Suprapubic skin (tissue), 4 donors: ENCODE measurements at places on chromosomes 1 and 21. TPM values are rescaled to one million over a fixed set of nuclear protein-coding genes. Genes with fewer than 3 reads are reported as not detected.

DNA sequence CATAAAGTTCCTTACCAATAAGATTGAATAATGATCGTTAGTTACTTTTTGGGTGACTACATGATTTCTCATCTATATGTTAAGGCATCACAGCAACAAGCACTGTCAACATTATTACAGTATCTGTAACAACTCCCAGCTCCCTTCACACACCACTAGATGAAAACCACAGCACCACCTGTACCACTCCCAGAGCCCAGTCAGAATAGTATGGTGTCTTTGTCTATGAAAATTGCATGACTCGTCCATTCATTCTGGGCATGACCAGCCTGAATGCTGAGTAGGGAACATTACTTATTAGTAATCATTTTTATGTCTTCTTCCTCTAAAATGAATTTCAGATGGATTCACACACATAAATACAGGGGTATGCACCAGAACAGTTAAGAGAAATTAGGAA lies 7.0 kb downstream of the OLFML2B start:
- DNase-seq = no peak

DNA sequence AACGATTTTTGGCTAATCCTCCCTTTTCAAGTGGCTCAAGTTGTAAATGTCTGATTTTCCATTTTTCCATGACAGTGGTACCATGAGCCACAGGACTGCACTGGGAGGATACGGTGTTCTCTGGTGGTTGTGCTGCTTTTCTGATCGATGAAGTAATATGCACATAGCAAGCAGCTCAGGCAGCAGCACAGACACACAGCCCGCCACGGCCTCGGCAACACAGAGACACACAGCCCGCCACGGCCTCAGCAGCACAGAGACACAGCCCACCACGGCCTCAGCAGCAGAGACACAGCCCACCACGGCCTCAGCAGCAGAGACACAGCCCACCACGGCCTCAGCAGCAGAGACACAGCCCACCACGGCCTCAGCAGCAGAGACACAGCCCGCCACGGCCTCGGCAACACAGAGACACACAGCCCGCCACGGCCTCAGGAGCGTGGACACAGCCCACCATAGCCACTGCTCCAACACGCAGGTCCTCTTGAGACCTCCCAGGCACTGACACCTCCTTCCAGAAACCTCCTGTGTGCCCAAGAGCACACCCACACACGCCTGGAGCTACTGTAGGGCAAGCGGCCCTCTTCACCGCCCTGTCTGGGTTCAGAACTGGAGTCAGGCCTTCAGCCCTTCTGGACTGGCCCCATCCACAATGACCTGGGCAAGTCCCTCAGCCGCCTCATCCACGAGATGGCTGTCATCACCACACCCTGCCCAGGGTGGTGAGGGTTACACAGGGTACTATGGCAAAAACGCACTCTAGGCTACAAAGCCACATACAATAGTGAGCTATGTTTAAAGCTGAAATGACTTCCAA lies 10.4 kb downstream of the PTTG1IP start:
- no peak for DNase-seq

S100PBP gene
- total RNA-seq = 9.1 TPM

DNA sequence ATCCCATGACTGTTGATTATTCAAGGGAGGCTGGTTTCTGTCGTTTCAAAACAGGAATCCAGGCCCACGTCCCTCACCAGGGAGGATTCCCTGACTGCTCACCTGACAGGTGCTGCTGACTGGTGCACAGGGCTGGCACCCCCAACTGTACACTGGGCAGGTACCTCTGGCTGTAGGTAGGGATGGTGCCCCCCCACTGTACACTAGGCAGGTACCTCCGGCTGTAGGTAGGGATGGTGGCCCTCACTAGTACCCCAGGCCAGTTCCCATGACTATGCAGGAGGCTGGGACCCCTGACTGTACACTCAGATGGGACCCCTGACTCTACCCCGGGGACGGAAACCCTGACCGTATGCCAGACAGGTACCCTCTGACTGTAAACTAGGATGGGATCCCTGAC lies 33.6 kb upstream of the PDE9A start:
- peak; percentile 64 for DNase-seq

CELF3 gene
- total RNA-seq = not detected

RALGPS2 gene
- 30.3 TPM for total RNA-seq

A3GALT2 gene
- not detected for total RNA-seq

F11R gene
- 112 TPM for total RNA-seq

DNA sequence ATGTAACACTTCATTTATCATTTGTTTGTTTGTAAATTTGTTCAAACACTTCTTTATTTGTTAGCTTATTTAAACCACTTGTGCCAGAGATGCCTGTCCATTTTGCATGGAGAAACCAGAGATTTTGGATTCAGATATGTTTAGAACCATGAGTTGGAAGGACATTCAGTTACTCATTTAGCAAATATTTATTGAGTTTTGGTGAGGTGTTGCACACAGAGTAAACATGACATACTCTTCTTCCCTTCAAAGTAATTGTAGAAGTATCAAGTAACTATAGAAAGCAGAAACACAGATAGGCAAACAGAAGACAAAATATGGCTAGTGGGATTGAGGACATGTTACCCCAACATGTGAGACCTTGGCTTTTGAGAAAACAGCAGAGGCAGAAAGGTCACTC lies 136.8 kb upstream of the USP25 start:
- DNase-seq = no peak

ENAH gene
- 43.9 TPM for total RNA-seq

GRCh38 chr1:156717351-156717750 lies 10.9 kb upstream of the METTL25B start:
- no peak for DNase-seq

- peak; percentile 71 for DNase-seq
These were observed 92.3 kb upstream of the CD34 start for GRCh38 chr1:208003241-208003640.

GRCh38 chr1:153916297-153916696 lies 6.5 kb downstream of the GATAD2B start:
- DNase-seq = no peak

DNA sequence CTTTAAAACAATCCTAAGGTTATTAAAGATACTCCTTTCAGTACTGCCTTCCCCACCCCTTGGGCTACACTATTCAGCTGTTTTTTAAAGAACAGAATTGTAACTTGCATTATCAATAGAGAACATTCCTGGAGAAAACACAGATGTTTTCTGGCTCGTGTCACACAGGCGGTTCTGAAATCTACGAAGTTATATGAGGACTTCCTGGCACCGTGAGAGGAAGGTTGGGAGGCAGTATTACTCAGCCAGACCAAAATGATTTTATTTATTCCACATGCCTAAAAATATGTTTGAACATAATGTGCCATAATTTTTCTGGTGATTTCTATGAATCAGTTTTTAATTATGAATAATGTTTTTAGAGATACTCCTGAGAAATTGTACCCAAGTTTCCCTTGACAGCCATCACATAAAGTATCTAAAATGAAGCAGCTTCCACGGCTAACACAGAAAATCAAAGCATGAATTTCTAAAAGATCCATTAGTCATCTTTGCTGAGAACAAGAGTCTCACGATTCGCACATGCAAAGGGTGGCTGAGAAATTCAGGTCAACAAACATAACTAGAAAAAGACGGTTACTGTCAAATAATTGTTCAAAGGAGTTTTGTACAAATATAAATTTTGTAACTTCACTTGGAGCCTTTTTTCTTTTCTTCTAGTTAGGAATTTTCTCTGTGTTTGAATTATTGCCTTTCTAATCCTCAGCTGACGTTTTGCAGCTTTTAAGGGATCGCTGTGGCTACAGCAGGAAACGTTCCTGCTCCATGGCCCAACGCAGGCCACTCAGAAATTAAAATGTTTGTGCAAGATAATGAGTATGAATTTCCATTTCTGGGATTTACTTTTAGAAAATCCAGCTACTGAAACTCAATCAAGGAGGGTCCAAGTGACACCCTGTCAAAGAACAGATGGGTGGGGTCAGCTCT lies 8.0 kb upstream of the SIM2 start:
- DNase-seq = no peak

DNA sequence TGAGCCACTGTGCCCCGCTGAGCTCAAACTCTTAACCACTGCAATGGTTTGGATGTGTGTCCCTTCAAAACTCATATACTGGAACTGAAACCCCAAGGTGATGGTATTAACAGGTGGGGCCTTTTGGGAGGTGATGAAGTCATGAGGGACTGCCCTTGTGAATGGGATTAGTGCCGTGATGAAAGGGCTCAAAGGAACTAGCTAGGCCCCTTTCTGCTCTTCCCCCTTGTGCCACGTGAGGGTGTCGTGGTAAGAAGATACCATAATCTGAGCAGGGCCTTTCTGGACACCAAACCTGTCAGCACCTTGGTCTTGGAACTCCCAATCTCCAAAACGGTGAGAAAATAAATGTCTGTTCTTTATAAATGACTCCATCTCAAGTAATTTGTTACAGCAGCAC lies 45.5 kb upstream of the SPOCD1 start:
- DNase-seq = no peak

LAMB3 gene
- 74.2 TPM for total RNA-seq

GRCh38 chr1:33234588-33234990 lies 21.7 kb upstream of the ZNF362 start:
- peak; percentile 35 for DNase-seq

CLEC20A gene
- total RNA-seq = not detected

DNA sequence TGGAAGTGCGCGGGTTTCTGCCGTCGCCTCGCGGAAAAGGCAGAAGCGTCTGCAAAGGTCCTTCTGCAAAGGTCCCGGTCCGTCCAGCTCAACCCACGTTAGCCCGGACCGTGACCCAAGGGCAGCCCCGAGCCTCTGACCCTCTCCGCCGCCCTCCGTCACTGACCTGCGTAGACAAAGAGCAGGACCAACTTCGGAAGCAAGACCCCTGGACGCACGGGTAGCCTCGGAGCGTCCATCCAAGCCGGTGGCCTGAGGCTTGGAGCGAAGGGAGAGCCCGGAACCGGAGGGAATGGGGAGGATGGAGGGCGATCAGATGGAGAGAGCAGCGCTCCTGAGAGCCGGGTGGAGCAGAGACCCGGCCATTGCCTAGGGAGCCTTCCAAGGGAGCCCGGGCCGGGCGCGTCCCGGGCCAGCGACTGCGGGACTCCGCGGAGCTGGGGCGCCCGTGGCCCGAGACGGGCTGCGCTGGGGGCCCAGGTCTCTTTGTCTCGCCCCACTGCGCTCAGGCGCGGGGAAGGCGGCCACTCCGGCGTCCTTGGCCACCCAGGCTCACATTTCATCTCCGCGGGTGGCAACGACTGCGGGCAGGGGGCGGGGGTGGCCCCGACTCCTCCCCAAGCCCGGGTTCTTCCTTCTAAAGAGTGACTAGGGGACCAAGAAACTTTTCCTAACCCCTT lies at the start of gene CYYR1:
Gene CYYR1 (minus strand): TSS at position 585 of the 680 bp plus-strand sequence. CDS start 346 bp downstream, at position 239.
- DNase-seq = no peak

DNA sequence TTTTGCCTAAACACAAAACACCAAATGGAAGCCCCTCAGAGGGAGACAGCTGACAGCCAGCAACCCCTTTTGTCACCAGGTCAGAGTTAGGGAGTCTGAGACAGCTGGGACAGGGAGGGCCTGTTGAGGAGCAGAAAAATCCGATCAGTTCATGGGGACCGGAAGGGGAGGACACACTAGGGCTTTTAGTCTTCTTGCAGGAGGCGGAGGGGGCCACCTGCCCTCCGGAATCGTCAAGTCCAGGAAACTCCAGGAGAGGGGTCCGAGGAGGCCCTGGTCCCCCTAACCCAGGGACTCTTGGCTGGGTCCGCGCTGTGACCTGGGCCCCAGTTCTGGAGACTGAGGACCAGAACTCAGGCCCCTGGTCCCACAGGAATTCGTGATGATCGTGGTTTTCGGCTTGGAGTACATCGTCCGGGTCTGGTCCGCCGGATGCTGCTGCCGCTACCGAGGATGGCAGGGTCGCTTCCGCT lies 34.2 kb downstream of the KCNQ4 start:
- DNase-seq = no peak

GRCh38 chr1:183632964-183633363 lies 2.6 kb downstream of the ARPC5 start:
- DNase-seq = no peak

GRCh38 chr1:224735159-224735558 lies 119.0 kb downstream of the CNIH3 start:
- DNase-seq = no peak

MAP10 gene
- 0.73 TPM for total RNA-seq

GRCh38 chr1:38891753-38892152 lies 10.4 kb upstream of the GJA9 start:
- DNase-seq = no peak

DNA sequence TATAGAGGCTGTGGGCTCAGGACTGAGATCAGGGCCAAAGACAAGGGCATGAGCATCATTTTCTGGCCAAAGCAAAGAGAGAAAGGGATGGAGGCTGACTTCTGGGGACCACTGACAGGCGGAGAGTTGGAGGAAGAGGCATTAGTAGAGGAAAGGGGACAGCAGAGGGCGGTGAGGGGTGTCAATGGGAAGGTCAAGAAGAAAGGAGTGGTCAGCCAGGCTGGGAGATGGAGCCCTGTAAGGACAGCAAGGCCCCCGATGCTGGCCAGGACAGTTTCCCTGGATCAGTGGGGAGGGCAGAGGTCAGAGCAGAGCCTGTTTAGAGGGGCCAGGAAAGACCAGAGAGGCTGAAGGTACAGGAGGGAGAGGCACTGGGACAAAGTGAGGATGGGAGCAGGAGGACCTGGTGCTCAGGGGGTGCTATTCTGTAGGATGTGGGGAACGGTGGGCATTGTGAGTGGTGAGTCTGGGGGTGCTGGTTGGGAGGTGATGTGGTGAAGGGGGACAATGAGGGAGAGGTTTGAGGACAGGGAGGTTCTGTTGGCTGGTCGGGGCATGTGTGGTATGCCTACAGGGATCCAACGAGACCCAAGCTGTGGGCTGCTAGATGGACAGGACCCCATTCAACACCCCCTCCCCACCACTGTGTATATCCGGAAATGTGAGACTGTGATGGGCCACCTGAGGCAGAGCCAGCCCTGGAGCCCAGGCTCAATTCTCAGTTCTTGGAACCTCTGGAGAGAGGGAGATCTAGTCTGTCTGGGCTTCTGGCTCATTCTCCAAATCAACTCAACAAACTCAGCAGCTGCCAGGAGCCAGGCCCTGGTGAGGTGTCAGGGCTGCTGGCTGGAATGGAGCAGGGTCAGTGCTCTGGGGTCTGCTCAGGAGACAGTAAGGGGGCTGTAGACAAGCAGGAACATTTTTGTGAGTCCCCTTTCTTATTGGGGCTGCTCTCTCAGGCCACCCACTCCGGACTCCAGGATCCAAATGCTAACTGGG lies 1.4 kb upstream of the FAM151A start:
- peak; percentile 44 for DNase-seq

DNA sequence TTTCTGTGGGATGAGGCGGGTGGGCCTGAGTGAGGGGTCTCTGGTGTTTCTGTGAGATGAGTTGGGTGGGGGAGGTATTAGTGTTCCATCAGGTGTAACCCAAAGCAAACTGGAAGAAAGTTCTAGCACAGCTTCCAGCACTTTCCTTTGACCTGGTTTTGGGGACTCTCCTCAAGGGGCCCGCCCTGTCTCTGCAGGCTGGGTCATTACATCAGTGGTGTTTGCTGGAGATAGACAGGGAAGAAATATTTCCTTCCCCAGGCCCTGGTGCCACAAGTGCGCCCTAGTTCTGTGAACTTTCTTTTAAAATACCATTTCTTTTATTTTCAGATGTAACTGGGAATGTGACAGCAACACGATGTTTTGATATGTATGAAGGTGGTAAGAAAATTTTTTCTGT lies 16.5 kb upstream of the MX2 start:
- no peak for DNase-seq

GRCh38 chr1:154941333-154942013 lies 5.0 kb upstream of the PMVK start:
- no peak for DNase-seq
